ENCODE measurements at places on chromosomes 16 and 17. TPM values are rescaled to one million over a fixed set of nuclear protein-coding genes. Genes with fewer than 3 reads are reported as not detected.

ACSM3 gene
- 2.4 TPM for total RNA-seq

AIPL1 gene
- not detected for total RNA-seq

MARVELD3 gene
- total RNA-seq: 11.7 TPM

PIGQ gene
- total RNA-seq: 27.7 TPM

HSPB9 gene
- total RNA-seq: not detected

TBC1D3D gene
- total RNA-seq: not detected

CLEC19A gene
- total RNA-seq: not detected

GALR2 gene
- 0.21 TPM for total RNA-seq

TBC1D3E gene
- not detected for total RNA-seq

PITPNC1 gene
- 20.7 TPM for total RNA-seq

TMEM220 gene
- 0.96 TPM for total RNA-seq

GCGR gene
- total RNA-seq: not detected

C1QL1 gene
- not detected for total RNA-seq

SMIM5 gene
- total RNA-seq: 2.1 TPM

SOCS1 gene
- total RNA-seq: 0.64 TPM

TBX4 gene
- total RNA-seq: not detected

LITAFD gene
- total RNA-seq: not detected

CRK gene
- total RNA-seq: 165 TPM

KRT32 gene
- total RNA-seq: not detected

DERL2 gene
- total RNA-seq: 24.6 TPM

KIF2B gene
- not detected for total RNA-seq

MRPL28 gene
- total RNA-seq: 96.9 TPM

NTN3 gene
- total RNA-seq: not detected

RDM1 gene
- total RNA-seq: 1.4 TPM

TNP2 gene
- not detected for total RNA-seq

EXOC3L1 gene
- total RNA-seq: not detected

ITGAE gene
- total RNA-seq: 10.0 TPM

MT4 gene
- total RNA-seq: not detected

SLC6A4 gene
- total RNA-seq: not detected

PPP1R1B gene
- total RNA-seq: under 0.01 TPM

CTF1 gene
- 0.64 TPM for total RNA-seq

All from tracheal epithelial cell (primary cell).